ENCODE measurements at places on chromosomes 16 and 17. TPM values are rescaled to one million over a fixed set of nuclear protein-coding genes. Genes with fewer than 3 reads are reported as not detected.

GRCh38 chr16:85017633-85018032 lies 6.3 kb upstream of the ZDHHC7 start:
- no peaks in the 10 kb centered on the region for H3K36me3 ChIP-seq
- no peak overlapping the region for H3K27ac ChIP-seq
- DNase-seq: no peak
- no peaks in the 10 kb centered on the region for H3K27me3 ChIP-seq
- H3K4me3 ChIP-seq: no peak overlapping the region

HOXB7 gene
- 1.1 TPM for total RNA-seq

DNA sequence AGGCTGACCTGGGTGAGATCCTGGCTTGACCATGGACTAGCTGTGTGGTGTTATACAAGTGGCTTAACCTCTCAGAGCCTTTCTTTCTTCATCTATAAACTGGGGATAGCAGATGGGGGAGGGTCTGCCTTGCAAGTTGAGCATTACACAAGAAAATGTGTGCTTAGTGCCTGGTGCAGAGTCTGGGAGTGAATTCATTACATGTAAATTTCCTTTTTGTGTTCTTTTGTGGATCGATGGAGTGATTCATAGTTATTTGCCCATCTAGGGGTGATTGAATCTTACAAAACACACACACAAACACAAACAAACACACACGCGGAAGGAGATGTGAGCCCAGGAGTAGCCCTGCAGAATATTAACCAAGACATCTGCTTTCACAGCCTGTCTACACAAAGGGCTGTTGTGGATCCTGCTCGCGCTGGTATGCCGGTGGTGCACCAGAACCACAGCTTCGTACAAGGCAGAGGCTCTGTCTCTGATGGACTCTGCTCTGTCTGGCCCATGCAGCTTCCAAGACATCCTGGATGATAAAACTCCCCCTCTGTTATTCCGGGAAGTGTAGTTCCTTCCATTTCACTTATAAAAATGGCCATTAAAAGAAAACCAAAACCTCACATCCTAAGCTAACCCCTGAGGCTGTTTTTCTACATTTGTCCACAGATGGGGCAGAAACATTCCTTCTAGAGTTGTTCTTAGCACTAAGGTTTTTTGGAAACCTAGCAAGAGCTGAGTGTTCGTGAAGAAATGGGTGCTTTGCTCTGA lies 86.1 kb downstream of the UTP18 start:
- H3K27ac ChIP-seq: no peak overlapping the region
- no peak overlapping the region for H3K4me3 ChIP-seq
- no peaks in the 10 kb centered on the region for H3K27me3 ChIP-seq
- no peaks in the 10 kb centered on the region for H3K36me3 ChIP-seq
- no peak for DNase-seq

DNA sequence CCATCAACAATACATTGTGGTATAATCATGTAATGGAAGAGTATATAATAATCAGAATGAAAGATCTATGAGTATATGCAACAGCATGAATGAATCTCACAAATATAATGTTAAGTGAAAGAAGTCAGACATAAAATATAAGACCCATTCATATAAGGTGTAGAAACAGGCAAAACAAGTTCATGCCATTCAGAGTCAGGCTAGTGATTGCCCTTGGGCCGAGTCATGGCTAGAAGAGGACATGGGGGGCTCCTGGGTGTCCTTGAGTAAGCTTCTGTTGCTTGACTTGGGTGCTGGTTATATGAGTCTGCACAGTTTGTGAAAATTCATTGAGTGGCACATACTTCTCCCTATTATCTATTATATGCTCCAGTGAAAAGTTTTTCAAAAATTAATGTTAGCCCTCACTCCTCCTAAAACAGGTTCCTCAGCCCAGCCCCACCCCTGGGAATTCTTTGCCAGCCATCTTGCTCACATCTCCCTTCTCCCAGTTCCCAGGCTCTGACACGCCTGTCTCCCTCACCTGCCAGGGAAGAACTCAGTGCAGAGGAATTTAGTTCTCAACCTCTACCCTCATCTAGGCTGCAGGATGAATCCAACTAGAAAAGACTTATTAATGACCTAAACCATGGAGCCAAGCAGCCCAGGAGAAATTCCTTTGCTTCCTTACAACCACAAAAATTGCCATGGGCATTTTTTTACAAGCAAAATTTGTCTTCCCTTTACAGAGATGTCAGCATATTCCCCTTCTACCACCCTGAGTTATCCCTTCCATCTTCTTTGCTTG lies 52.4 kb upstream of the NFAT5 start:
- no peaks in the 10 kb centered on the region for H3K27me3 ChIP-seq
- H3K36me3 ChIP-seq: no peaks in the 10 kb centered on the region
- H3K27ac ChIP-seq: no peak overlapping the region
- no peak overlapping the region for H3K4me3 ChIP-seq
- DNase-seq: no peak

- H3K36me3 ChIP-seq: peaks cover 45% of the 10 kb centered on the region
- peaks cover 15% of the 10 kb centered on the region for H3K4me1 ChIP-seq
- H3K27ac ChIP-seq: no peak overlapping the region
- no peaks in the 10 kb centered on the region for H3K27me3 ChIP-seq
These were observed 27.6 kb downstream of the MXRA7 start for GRCh38 chr17:76683011-76683755.

NXN gene
- total RNA-seq: 72.8 TPM
